ENCODE measurements at places on chromosomes 12 and 14.
A peak's percentile ranks its signal among the peaks of the same experiment; 100 is the strongest.

DNA sequence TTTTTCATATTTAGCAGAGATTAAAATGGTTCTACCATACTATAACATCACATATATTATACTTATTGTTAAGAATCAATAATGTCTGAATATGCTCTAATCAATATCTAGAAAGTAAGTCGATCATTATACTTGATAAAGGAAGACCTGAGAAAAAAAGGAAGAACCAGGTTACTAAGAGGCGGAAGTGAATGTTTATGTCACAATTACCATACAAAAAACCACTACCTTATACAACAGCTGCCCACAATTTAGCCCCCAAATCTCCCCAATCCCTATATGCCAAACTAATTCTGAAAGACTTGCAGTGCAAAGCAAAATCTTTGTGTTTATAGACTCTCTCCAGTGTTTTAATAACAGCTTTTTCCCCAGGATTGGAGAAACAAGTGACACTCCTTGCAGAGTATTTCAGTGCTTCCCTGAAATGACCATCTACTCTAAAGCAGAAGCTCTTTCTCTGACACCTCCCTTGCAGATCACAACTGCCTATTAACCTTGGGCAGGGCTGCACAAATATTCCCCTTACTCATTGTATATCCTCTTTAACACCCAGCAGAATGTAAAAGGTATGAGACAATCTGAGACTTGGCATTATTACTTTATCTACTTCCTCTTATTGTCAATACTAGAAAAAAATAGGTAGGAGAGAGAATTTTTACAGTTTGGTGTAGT lies 12.7 kb upstream of the SLC2A3 start:
- no peak for DNase-seq

- DNase-seq: no peak
These were observed 132.5 kb upstream of the FOXN3 start for GRCh38 chr14:89549381-89550125.

- DNase-seq: peak; percentile 83
These were observed at the start of gene PHLDA1 for GRCh38 chr12:76031414-76032042. TSS of gene PHLDA1 (minus strand) at chr12:76031776.

DNA sequence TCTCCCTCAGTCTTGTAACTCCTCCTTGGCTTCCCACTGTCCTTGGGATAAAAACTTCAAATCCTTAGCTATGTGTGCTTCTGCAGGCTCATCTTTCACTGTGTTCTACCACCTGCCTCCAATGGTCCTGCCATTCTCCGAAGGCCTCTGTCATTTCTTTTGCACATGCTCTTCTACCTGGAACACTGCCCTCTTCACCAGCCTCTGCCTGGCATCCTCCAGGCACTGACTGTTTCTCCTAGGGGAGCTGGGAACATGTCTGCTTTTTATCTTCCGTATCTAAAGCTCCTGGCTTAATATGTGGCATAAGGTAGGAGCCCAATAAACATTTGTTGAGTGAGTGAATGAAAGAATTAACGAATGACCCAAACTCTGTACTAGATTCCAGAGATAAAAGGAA lies 603.3 kb upstream of the TMEM132C start:
- no peak for DNase-seq

- no peak for DNase-seq
These were observed 109.7 kb upstream of the VASH1 start for GRCh38 chr14:76651410-76652055.

GRCh38 chr12:45278447-45278846 lies 62.6 kb downstream of the ANO6 start:
- DNase-seq: no peak

- no peak for DNase-seq
These were observed 980.5 kb downstream of the TMEM121 start for GRCh38 chr14:106506881-106507305.

GRCh38 chr12:6093764-6094163 lies 30.7 kb downstream of the VWF start:
- DNase-seq: no peak

DNA sequence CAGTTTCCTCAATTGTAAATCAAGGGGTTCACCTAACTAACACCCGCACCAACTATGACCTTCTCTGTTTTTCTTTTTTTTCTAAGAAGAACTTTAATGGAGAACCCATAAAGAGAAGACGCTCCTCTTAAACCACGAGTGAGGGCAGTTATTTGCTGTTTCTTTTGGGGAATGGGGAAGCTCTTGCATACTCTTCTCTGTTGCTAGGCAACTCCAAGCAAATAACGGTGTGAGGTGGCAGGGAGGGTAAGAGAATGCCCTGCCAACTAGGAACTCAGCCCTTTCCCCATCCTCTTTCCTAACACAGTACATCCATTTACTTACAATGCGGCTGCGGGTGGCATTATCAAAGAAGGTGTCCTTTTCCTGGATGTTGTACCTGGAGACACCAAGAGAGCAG lies 114.9 kb downstream of the ANO2 start:
- DNase-seq: no peak

- DNase-seq: no peak
These were observed 53.8 kb downstream of the TRPV4 start for GRCh38 chr12:109779382-109779781.

- DNase-seq: peak; percentile 79
These were observed at the start of gene MYL6B for GRCh38 chr12:56152132-56152755. TSS of gene MYL6B (plus strand) at chr12:56152587. CDS start at chr12:56153919, 1,332 bp downstream.

DNA sequence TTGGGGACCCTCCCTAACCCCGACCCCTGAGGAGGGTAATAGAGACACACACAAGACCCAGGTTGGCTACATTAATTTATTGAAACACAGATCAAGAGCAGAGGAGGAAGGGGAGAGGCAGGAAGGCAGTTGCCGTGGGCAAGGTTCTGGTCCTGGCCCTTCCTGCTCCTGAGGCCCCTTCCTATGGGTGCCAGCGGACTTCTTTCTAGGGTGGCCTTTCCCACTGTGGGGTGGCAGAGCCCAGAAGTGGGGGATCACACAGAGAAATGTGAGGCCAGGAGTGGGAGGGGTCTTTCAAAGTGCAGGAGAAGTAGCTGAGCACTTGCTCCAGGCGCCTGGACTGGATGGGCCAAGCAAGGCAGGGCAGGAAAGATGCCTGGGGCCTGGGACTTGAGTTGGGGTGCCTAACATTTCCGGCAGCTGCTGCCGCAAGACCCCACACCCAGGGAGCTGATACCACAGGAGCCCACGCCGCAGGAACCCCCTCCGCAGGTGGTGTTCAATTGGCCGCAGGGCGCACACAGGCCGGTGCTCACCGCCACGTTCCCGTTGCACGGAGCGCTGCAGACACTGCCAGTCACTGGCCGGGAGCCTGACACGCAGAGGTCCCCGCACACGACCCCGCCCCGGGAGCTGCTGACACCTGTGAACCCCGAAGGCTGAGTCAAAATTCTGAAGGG lies 5.3 kb downstream of the KRT81 start:
- DNase-seq: no peak

- no peak for DNase-seq
These were observed 82.6 kb downstream of the VWF start for GRCh38 chr12:6041891-6042290.

- no peak for DNase-seq
These were observed 188.3 kb downstream of the PHETA1 start for GRCh38 chr12:111180426-111181142.

- DNase-seq: no peak
These were observed 759.3 kb downstream of the BCL11B start for GRCh38 chr14:98512501-98513251.

GRCh38 chr12:123479442-123480180 lies 21.7 kb downstream of the SNRNP35 start:
- DNase-seq: no peak

DNA sequence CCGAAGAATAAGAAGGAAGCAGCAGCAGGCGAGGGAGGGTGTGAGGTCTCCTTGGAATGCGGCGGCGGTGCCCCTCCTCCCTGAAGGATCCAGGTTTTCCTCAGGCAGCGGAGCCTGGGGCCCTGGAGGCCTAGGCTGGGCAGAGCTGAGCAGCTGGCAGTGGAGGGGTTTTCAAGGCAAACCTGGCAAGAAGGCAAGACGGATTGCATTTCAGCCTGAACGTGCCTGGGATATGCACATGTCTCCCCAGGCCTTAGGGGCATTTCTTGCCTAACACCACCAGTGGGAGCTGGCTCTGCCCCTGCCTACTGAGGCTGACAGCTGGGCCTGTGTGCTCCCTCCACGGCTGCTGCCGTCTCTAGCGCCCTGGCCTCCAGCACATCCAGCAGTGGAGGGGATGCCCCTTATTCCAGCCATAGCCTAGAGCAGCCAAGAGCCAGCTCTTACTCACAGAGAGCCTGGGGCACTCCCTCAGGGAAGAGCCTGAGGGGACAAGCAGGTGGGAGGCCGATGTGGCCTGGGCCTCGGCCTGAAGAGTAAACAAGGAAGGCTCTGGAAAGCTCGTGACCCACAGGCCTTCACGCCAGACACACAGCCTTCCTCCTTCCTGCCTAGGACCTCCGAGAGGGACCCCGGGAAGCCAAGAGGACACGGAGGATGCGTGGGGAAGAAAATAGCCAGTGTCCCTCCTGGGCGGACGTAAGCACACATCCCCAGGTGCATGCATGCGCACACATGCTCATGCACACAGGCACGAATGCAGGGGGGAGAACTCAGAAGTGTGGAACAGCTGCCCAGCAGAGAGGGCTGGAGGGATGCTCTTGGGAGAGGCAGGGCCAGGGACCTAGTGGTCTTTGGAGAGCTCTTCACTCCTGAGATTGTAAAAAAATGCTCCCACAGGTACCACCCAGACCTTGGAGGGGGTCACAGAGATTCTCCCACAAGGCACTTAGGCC lies 23.0 kb upstream of the EIF2B2 start:
- DNase-seq: no peak

GRCh38 chr14:102223682-102224081 lies 81.3 kb downstream of the MOK start:
- no peak for DNase-seq

GRCh38 chr12:6332459-6332858 lies 9.4 kb downstream of the TNFRSF1A start:
- DNase-seq: no peak

DNA sequence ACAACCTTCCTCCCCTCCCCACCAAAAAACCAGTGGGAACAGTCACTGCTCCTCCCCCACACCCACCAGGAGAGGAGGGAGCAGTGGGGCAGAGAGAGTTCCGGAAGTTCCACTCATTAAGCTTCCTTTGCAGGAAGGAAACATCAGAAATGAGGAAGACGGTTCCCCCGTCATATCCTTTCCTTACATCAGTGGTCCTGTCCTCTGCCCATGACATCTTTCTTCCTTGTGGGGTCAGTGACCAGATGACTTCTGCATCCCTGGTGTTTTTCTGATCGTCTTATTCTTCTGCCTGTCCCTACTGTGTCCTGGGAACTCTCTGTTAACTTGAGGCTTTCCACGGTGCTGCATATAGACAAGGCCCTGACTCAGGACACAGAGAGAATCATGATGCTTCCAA lies 40.8 kb upstream of the SPTLC2 start:
- DNase-seq: no peak

- no peak for DNase-seq
These were observed 31.4 kb downstream of the NCKAP5L start for GRCh38 chr12:49796606-49797448.

DNA sequence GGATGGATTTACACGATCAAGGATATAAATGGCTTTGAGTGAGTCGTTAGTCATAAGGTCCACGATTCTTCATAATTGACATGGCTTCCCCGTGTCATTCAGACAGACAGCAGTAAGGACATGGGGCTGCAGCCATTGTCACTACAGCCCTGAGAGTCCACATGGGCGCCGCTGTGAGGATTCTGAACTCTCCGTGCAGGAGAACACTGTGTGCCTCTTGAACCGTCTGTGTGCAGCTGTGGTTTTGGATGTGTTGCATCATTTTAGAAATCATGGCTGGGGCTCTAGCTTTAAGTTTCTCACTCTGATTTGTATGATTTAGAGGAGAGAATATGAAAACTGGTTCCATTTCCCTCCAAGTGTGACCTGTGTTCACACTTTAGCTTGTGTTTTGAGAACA lies 47.2 kb downstream of the NPAS3 start:
- DNase-seq: no peak

DNA sequence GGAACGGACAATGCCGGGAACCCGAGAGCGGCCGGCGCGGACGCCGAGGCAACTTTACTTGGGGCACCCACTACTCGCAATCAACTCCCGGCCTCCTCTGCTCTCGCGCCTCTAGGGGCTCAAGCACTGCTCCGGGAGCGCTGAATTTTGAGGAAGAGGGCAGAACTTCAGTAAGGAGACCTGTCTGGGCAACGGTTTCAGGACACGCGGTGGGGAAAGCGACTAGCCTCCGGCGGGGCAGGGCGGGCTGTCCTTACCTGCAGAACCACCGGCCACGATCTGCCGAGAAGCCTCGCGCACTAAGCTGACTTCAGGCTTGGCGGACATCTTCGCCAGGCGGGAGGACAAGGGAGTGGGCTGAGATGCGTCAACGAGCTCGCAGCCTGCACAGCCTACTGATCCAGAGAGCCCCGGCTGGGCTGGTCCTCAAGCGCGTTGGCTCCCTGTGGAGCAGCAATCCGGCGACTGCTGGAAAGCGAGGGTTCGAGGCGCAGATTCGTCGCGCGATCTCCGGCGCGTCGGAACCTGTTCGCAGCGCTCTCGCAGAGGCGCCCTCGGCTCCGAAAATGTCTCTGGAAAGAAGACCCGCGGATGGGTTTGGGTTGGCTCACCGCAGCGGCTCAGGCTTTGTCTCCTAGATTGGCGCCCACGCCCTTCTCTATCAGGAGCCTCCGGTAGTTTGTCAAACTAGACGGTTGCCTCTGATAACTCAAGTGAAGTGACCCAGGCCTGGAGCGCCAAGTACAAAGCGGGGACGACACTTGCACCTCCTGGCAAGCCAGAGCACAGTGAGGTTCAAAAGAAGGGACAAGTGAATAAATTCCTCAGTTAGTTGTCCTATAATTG lies at the start of gene SLC25A21:
Gene SLC25A21 (minus strand): TSS at position 583 of the 846 bp plus-strand sequence.
- DNase-seq: no peak

DNA sequence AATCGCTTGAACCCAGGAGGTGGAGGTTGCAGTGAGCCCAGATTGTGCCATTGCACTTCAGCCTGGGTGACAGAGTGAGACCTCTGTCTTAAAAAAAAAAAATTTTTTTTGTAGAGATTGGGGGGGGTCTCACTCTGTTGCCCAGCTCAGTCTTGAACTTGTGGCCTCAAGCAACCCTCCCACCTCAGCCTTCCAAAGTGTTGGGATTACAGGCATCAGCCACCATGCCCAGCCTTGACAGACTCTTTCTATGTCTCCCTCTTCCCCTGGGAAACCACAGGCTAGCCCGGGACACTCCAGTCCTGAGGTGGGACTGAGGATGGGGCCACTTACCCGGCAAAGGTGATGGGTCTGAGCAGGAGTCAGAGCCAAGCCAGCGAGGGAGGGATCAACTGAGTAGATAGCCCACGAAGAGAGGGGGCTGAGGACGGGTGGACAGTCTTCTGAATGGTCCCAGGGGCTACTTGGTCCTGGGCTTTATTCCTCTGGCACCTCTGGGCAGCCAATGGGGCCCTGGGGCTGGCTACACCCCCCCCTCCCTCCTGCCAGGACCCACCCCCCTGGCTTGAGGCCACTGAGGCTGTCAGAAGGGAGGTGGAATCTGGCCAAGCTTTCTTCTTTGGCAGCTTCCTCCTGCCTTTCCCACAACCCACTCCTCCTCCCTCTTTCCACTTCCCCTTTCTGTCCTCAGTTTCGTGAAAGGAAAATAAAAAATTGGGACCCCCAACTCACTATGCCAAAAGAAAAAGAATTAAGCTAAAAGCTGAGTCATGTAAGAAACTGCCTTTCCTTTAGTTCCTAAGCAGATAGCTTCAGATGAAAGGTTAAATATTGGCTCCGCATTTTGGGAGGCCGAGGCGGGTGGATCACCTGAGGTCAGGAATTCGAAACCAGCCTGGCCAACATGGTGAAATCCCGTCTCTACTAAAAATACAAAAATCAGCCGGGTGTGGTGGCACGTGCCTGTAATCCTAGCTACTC lies at the start of gene SDS:
Gene SDS (minus strand): TSS at position 453 of the 981 bp plus-strand sequence. CDS start 4,179 bp downstream, outside the sequence.
- DNase-seq: no peak

GRCh38 chr12:61750604-61751003 lies 509.6 kb upstream of the USP15 start:
- no peak for DNase-seq

Measured in stimulated activated CD4-positive, alpha-beta T cell treated with anti-CD3 and anti-CD28 coated beads, Interleukin-1b, Interleukin-23, amount 100 ng/mL, for 24 hours (primary cell).